Hippocampal formation (tissue), 2 donors: ENCODE measurements at places on chromosomes 5 and 9.

DNA sequence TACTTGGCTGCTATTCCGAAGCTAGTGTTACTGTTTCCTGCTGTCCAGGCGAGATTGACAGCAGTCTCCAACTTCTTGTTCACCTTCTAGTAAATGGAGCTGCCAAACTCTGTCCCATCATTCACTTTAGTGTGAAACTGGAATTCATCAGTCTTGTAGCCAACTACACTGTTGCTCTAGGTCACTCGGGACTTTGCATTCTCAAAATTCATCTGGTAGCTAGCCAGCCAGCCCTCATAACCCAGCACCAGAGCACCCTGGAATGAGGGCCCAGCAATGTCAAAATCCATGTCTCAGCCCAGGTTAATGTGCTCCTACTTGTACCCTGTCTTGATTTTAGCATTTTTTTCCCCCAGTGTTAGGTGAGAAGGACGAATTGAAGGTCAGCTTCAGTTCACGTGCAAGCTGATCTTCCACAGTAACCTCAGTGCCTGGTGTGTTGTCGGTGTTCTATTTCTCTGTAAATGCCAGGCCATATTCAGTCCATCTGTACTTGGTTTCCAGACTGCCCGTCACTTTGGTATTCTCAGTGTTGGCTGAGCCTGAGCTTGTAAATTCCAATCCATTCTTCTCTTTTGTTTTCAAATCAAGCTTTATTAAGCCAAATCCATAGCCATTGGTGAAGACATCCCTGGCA, 28.9 kb downstream of the ZNF169 start:
- no peak for DNase-seq

DNA sequence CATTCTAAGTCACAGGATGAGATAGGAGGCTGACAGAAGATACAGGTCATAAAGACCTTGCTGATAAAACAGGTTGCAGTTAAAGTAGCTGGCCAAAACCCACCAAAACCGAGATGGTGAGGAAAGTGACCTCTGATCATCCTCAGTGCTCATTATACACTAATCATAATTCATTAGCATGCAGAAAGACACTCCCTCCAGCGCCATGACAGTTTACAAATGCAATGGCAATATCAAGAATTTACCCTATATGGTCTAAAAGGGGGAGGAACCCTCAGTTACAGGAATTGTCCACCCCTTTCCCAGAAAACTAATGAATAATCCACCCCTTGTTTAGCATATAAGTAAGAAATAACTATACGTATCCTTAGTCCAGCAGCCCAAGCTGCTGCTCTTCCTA, 63.2 kb upstream of the IQGAP2 start:
- no peak for DNase-seq

GRCh38 chr5:157219491-157220271, 39.0 kb downstream of the ITK start:
- no peak for DNase-seq

GRCh38 chr5:143354025-143354424, 49.5 kb downstream of the NR3C1 start:
- no peak for DNase-seq

DNA sequence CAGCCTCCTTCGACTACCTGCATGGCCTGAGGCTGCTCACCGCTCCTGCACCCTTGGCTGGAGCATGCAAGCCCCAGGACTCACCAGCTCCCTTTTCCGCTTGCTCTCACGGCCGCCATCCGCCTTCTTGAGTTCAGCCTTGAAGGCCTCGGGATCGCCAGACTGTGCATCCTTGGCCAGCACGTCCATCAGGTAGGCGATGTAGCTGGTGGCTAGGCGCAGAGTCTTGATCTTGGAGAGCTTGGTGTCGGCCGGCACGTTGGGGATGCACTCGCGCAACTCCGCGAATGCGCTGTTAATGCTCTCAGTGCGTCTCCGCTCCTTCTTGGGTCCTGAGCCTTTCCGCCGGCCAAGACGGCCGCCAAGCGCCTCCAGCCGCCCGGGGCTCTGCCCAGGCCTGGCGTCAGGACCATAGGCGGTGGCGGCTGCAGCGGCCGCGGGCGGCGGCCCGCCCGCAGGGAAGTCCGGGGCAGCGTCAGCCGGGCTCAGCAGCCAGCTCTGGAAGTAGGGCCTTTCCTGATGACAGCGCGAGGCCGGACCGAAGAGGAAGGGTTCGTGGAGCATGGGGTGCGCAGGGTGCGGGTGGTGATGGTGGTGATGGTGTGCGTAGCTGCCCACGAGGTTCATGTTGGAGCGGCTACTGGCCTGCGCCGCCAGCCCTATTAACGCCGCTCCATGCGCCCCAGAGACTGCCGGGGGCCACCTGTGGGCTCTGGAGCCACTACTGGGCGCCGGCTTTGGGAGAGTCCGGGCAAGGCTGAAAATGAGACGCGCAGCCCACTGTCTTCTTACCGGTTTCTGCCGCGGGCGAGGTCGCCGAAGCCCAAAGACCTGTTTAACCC, 424 bp downstream of the HAND1 start:
- DNase-seq, result no peak
